ENCODE measurements at places on chromosomes 3 and 15.
A peak's percentile ranks its signal among the peaks of the same experiment; 100 is the strongest.

GRCh38 chr15:38745126-38745525 is 180.5 kb upstream of the RASGRP1 start:
- DNase-seq = no peak

DNA sequence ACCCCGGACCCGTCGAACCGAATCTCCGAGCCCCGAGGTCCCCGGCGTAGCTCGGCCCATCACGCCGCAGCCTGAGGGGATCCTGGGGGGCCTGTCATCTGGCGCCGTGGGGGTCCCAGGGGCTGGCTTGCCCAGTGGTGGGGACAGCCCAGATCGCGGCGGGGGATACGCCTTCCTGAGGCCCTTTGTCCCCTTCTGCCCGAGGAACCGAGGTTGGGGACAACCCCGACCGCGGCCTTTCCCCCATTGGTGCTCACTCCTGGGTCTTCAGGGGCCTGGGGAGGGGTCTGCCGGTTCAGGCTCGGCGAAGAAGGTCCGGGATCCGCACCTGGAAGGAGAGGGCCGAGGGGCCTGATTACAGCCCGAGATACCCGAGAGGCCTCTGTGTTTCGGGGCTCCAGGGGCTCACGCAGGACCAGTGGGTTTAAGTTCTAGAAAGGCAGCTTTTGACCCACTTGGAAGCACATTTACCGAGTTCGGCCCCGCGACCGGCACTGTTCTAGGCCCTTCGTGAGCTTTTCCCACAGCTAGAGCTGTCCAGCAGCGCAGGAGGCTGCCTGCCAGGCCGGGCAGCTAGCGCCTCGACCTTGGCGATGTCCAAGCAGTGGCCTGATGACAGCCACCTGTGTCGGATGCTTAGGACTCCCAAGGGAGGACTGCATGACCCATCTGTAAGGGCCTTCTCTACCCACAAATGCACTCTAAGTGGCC is 504 bp downstream of the ABHD2 start:
- DNase-seq = peak; percentile 33

- DNase-seq = no peak
Observed at GRCh38 chr3:150372320-150372719, 35.8 kb upstream of the TSC22D2 start.

DNA sequence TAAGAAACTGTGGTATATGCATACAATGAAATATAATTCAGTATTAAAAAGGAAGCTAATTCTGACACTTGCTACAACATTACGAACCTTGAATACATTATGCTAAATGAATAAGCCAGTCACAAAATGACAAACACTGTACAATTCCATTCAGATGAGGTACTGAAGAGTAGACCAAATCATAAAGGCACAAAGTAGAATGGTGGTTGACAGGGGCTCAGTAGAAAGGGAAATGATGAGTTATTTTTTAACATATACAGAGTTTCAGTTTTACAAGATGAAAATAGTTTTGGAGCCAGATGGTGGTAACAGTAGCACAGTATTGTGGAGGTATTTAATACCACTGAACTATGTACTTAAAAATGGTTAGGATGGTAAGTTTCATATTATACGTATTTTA is 254.6 kb upstream of the RBMS3 start:
- DNase-seq = no peak

- peak; percentile 30 for DNase-seq
Observed at GRCh38 chr3:119360736-119361462, 66.7 kb downstream of the ARHGAP31 start.

GRCh38 chr3:150483226-150483625 is 63.1 kb downstream of the SERP1 start:
- no peak for DNase-seq

DNA sequence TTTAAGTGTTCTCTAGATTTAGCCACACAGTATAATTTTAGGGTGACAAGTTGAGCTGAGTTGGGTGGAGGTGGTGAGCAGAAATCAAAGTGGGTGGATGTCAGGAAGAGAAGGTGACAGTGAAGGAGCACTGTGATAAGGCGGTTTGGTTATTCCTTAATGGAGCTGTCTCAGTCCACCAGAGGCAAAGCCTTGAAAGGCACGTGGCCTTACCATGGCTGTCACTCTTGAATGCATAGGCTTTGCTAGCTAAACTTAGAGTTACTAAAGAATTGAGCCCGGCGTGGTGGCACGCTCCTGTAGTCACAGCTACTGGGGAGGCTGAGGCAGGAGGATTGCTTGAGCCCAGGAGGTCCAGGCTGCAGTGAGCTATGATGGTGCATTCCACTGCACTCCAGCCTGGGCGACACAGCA is 560 bp upstream of the TTLL13 start:
- no peak for DNase-seq

- DNase-seq = no peak
Observed at GRCh38 chr3:7346364-7346763, 485.4 kb downstream of the GRM7 start.

- DNase-seq = no peak
Observed at GRCh38 chr3:124362455-124362854, 367.8 kb upstream of the UMPS start.

GRCh38 chr3:23004971-23005370 is 198.2 kb upstream of the UBE2E2 start:
- DNase-seq = no peak

DNA sequence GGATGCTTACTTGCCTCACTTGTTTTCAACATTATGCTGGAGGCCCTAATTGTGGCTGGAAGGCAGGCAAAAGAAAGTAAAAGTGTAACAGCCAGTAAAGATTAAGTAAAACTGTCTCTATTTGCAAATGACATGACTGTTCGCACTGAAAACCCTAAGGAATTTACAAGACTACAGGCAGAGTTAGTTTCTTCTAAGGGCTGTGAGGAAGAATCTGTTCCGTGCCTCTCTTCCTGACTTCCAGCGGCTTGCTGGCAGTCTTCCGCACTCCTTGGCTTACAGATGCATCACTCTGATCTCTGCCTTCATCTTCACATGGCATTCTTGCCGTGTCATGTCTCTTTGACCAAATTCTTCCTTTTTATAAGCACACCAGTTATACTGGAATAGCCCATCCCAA is 86.1 kb downstream of the DLG1 start:
- peak; percentile 28 for DNase-seq

DNA sequence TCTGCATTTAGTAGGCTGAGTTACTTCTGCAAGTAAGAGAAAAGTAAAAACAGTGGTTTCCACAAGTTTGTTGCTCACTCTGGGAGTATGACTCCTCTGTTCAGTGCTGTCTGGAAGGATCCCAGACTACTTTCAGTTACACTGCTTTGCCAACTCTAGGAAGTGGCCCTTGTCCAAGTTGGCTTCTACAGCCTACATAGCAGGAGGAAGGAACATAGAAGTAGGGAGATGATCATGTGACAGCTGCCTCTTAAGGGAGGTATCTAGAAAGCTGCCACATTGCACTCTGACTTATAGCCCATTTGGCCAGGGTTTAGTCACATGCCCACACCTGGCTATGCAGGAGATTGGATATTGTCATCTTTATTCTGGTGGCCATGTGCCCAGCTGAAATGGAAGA is 298.1 kb downstream of the NSUN3 start:
- no peak for DNase-seq

GRCh38 chr3:52262447-52262846 is 16.0 kb downstream of the WDR82 start:
- no peak for DNase-seq

GRCh38 chr15:45635191-45635638 is 386 bp downstream of the SQOR start:
- no peak for DNase-seq

DNA sequence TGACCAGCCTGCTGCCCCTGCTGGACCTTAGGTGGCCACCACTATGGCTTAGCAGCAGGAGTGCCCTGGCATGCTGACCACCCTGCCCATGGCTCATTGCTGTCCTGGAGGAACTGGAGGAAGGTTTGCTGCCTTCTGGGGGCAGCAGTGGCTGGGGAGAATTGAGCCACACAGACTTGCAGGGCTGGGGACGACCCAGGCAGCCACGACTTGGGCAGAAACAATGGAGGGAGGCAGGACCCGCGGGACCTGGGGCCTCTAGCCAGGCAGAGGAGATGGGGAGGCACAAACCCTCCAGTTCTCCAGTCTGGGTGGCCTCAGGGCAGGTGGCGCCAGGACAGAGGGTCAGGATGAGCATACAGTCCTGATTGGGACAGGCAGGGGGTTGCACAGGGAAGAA is 32.8 kb downstream of the ADAMTS7 start:
- no peak for DNase-seq

- DNase-seq = peak; percentile 49
Observed at GRCh38 chr3:46545818-46546630, 20.1 kb downstream of the LRRC2 start.

- no peak for DNase-seq
Observed at GRCh38 chr3:31132132-31132769, 237.8 kb upstream of the GADL1 start.

DNA sequence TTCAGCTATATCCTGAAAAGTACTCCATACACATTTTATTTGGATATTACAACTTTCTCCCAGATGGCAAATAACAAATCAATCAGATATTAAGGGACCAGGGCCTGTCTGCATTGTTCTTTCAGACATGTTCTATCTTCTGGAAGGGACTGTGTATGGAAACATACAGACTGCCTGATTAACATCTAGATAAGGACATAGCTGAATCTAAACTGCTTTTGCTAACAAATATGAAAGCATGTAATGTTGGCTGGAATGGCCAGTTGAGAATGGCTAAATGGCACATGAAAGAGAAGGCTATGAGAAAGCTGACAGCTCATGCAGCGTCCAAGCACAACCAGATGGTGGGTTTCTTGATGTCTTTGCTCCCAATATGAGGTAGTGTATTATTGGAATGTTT is 149.4 kb downstream of the CFAP20DC start:
- DNase-seq = no peak

GRCh38 chr15:33670567-33670966 is 297.7 kb upstream of the CHRM5 start:
- no peak for DNase-seq

DNA sequence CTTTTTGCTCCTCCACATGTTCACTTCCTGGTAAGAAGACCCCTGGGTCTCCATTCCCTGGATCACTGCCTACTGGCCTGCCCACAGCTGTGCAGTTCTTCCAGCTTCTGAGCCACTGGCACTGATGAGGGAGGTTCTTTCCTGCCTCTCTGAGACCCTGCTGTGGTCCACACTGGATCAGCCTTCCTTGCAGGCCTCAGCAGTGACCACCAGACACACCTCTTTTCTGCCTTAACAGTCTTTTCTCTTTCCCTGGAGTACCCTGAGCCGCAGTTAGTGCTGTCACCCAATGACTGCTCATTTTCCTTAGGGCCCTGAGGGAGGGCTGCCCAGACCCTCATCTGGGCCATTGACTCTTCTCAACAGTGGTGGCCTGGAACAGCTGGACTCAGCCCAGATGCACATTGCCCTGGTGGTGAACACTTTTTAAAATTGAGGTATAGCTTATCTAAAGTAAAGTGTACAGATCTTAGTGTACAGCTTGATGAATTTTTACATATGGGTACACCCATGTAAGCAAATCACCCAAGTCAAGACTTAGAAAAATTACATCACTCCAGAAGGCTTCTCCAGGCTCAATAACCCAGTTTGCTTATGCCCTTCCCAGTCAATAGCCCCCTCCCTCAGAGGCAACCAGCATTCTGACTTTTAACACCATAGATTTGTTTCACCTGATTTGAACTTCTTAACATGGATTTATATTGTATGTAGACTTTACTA is 32.8 kb upstream of the C3orf80 start:
- DNase-seq = no peak

GRCh38 chr3:30510596-30510995 is 95.8 kb upstream of the TGFBR2 start:
- no peak for DNase-seq

- no peak for DNase-seq
Observed at GRCh38 chr3:101268971-101269671, 51.3 kb downstream of the IMPG2 start.

- peak; percentile 66 for DNase-seq
Observed at GRCh38 chr15:99409097-99409473, 156.7 kb upstream of the MEF2A start.

- peak; percentile 22 for DNase-seq
Observed at GRCh38 chr3:47323431-47324277, 40.9 kb downstream of the KLHL18 start.

DNA sequence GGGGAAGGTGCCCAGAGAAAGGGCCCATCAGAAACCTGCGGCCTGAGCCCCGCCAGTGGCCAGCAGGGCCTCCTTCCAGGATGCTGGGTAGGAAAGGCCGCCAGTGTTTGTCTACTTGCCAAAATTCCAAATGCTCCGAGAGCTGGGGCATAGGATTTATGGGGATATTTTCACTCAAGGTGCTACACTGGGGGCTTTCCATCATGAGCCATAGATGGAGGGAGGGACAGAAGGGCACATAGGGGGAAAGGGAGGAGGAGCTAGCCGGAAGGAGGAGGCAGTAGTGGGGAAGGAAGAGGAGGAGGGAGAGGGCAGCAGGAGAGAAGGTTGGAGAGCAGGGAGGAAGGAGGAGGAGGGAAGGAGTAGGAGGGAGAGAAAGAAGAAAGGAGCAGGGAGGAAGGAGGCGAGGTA is 494.7 kb upstream of the PROK2 start:
- DNase-seq = no peak

- no peak for DNase-seq
Observed at GRCh38 chr3:95387242-95388021, 1324.6 kb downstream of the NSUN3 start.

- DNase-seq = no peak
Observed at GRCh38 chr3:68479779-68480178, 452.6 kb downstream of the TAFA4 start.

DNA sequence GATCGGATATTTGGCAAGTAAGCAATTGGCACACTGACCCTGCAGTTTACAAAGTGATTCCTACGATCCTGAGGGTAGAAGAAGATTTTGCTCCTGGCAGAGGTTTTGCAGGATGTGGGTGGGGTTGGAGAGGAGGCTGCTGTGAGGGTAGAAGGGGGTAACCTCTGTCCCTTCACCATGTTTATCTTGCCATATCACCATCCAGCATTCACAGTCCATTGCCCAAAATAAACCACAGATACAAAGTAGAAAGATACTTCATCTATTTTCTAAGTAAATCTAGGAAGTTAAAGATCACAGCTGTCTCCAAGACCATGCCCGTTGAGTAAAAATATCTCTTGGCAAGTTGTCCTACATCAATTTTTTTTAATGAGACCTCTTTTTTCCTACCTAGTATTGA is 51.6 kb downstream of the LIPC start:
- DNase-seq = no peak

- no peak for DNase-seq
Observed at GRCh38 chr15:59388670-59389069, 16.0 kb upstream of the MYO1E start.

GRCh38 chr3:183699238-183699947 is 1.8 kb downstream of the YEATS2 start:
- DNase-seq = peak; percentile 57

GRCh38 chr3:113878403-113878802 is 39.8 kb downstream of the GRAMD1C start:
- DNase-seq = no peak

GRCh38 chr3:48275287-48276027 is 34.6 kb downstream of the ZNF589 start:
- no peak for DNase-seq

GRCh38 chr3:53613125-53613524 is 118.7 kb downstream of the CACNA1D start:
- DNase-seq = no peak
